Activated CD8-positive, alpha-beta memory T cell treated with anti-CD3 and anti-CD28 coated beads, Interleukin-2, amount 50 U/mL, for 4 hours (primary cell): ENCODE measurements at places on chromosomes 1 and 21.

DNA sequence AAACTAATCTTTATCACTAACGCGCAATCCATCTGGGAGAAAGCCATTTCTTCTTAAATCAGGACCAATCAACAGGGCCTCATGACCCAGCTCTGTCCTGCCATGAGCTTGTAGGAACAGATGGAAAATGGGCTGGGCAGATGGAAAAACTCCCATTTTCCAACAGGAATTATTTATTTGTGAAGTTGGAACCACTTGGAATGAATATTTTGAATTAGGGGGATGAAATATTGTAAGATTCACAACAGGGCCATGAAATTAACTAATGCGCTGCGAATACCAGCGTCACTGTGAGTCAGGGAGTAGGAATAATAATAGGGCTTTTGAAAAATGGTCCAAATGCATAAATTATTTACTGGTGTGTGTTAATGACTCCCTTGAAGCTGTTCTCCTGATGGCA, 53.1 kb upstream of the CYP2J2 start:
- DNase-seq = no peak

DNA sequence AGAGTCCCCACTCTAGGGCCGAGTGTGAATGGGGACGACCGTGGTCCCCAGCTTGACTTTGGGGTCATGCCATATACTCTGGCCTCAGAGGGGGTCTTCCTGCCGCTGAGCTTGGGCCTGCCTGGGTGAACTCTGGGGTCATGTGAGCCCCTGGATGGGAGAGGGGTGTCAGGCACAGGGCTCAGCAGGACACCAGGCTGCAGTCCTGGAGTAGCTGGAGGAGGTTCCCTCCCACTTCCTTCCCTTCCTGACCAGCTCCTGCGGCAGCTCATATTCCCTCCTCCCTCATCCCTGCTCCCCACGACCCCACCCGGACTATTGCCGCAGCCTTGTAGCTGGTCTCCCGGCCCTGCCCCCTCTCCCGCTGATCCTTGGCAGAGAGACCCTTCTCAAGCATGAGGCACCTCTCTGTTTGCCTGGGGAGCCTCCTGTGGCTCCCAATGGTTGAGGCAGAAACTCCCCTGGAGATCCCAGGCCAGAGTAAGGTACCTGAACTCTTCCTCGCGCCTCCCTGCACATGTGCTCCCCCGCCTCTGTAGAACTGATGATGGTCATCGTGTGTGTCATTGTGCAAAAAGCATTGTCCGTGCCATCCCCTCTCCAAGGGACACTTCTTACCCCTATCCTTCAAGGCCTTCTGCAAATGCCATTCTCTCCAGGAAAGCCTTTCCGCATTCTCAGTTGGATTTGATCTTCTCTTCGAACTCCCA, 1.8 kb downstream of the TNFRSF1B start:
- DNase-seq = no peak

- peak; percentile 63 for DNase-seq
Observed at GRCh38 chr1:22024485-22025367, 23.3 kb downstream of the CELA3A start.

DNA sequence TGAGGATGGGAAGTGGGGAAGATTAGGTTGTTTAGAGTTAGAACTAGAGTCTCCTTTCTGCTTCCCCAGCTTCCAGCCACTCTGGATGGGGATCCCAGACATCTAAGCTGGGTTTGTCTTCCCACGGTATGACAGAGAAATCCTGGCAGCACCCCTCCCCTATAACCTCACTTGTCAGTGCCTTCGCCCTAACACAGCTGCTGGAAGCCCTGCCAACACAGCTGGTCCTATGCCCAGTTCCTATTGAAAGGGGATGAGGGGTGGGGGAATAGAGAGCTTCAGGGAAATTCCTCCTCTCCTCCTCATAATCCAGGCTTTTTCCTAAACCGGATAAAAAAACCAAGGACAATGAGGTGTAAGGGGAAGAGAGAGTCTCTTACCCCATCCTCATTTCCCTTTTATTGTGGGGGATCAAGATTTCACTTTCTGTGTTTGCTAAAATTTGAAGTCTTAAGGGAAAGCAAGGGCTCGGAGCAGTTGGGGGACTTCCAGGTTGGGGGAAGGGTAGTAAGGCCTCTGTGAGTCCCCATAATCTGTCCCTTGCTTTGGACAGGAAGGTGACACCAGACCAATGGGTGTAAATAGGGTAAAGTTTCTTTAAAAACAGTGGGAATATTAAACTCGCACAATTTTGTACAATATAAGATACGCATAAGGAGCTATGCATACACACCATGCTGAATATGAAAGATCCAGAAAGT, 590 bp downstream of the TMOD4 start:
- DNase-seq = no peak

DNA sequence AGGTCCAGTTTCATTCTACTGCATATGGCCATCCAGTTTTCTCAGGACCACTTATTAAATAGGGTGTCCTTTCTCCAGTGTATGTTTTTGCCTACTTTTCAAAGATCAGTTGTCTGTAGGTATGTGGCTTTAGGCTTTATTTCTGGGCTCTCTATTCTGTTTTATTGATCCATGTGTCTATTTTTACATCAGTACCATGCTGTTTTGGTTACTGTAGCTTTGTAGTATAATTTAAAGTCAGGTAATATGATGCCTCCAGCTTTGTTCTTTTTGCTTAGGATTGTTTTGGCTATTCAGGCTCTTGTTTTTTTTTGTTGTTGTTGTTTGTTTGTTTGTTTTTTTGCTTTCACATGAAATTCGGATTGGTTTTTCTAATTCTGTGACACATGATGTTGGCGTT, 124.4 kb upstream of the SLC35F3 start:
- no peak for DNase-seq

DNA sequence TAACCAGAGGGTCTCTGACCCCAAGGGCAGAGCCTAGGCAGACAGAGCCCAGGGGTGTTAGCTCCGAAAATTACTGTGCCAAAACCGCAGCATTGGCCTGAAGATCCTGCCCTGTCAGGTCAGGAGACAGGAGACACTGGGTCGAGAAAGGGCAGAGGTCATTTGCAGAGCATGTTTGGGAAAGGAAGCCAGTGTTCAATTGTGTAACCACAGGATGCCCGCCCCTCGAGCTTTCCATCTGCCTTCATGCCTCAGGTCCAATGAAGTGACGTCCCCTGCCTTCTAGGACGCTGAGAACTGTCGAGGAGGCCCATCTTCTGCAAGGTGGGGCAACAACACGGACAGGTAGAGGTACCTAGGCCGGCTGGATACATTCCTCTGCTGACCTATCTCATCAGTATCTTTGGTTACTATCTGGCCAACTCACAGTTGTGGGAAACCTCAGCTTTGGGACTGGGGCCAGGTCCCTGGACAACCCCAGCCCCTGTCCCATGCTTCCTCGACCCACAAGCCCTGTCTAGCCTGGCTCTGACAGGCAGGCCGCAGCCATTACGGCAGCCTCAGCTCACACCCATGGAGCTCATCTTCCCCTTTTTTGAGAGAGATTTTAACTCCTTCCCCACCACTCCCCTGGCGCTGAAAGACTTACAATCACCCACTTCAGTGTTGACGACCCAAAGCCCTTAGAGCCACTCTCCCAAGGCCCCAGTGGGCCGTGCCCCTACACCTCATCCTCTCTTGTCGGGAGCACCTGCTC, 1.3 kb downstream of the ARL8A start:
- no peak for DNase-seq

- DNase-seq = no peak
Observed at GRCh38 chr1:195973311-195973904, 634.8 kb downstream of the KCNT2 start.

- DNase-seq = no peak
Observed at GRCh38 chr1:198423673-198424072, 116.8 kb downstream of the ATP6V1G3 start.

GRCh38 chr1:46133181-46133658, 791 bp upstream of the PIK3R3 start:
- no peak for DNase-seq

DNA sequence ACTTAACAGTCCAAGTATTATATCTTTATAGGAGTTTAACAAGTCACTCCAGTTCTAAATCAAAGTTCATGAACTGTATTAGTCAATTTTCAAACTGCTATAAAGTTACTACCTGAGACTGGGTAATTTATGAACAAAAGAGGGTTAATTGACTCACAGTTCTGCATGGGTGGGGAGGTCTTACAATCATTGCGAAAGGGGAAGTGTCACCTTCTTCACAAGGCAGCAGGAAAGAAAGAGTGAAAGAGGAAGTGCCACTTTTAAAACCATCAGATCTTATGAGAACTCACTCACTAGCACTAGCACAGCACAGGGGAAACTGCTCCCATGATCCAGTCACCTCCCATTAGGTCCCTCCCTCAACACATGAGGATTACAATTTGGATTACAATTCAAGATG, 70.0 kb downstream of the CLCA4 start:
- DNase-seq = no peak

- DNase-seq = peak; percentile 29
Observed at GRCh38 chr1:20185834-20186782, at the start of the genes PLA2G2C and UBXN10. Gene PLA2G2C (minus strand): TSS chr1:20186518. CDS start chr1:20177363, 9,155 bp downstream. Gene UBXN10 (plus strand): TSS chr1:20186096. CDS start chr1:20190562, 4,466 bp downstream.

DNA sequence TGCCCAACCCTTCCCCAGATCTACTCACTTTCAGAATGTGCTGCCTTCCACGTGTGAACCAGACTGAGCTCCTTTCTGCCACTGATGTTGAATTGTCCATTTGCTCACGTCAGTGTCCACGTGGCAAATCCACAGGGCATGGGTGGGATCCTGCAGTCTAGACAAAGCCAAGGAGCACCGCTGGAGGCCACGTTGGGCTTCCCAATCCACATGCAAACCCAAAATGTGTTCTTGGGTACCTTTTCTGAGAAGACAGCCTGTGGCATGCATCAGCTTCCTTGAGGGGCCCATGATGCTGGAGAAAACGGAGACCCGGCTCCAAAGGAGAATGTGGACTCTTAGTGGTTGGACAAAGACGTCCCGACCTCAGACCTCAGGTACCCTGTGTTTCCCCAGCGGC, 87.6 kb downstream of the PDE9A start:
- DNase-seq = no peak

- no peak for DNase-seq
Observed at GRCh38 chr1:178939338-178940067, 68.6 kb upstream of the ANGPTL1 start.

GRCh38 chr1:56964349-56965017, 1.3 kb downstream of the C8B start:
- no peak for DNase-seq

DNA sequence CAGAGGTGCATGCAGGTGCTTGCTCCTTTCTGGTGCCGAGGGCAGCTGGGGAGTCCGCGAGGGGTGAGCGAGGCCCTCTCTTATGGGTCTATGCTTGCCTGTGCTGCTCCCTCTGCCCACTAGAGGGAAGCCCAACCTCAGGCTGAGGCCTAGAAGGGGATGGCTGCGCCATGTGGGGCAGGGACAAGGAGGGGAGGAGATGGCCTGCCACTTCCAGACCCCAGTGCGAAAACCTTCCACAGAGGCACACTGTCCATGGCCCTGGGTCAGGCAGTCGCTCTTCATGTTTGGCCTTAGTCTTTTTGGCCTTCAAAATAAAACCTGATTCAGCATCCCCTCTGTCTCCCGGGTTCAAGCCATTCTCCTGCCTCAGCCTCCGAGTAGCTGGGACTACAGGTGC, 14.0 kb downstream of the RHBG start:
- DNase-seq = peak; percentile 61

DNA sequence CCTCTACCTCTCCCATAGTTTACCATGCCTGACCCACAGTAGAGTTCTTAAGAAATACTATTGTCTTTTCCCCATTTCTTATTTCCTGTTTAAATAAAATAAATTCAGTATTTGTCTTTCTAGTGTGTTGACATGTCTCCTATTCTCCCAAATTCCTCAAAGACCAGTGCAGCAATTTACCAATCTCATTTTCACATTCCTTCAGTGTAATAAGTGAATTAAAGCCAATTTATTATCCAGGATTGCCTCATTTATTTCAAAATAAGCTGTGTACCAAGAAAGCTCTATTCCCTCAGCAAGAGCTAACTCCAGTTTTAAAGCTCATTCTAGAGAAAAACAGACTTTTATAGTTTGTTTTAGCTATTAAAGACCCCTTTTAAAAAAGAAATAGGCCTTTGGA, 49.9 kb downstream of the DISC1 start:
- DNase-seq = no peak

GRCh38 chr21:42346441-42346840, 4.4 kb downstream of the TFF2 start:
- DNase-seq = no peak

GRCh38 chr1:86153836-86154235, 2.7 kb downstream of the COL24A1 start:
- no peak for DNase-seq

DNA sequence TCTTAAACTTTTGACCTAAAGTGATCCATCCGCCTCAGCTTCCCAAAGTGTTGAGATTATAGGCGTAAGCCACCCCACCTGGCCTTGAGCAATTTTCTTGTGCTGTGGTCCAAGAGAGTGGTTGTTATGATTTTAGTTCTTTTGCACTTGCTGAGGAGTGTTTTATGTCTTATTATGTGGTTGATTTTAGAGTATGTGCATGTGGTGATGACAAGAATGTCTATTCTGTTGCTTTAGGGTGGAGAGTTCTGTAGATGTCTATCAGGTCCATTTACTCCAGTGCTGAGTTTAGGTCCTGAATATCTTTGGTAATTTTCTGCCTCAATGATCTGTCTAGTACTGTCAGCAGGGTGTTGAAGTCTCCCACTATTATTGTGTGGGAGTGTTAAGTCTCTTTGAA, 11.2 kb upstream of the S100B start:
- no peak for DNase-seq

GRCh38 chr1:116489231-116489697, 81.6 kb downstream of the CD58 start:
- no peak for DNase-seq

DNA sequence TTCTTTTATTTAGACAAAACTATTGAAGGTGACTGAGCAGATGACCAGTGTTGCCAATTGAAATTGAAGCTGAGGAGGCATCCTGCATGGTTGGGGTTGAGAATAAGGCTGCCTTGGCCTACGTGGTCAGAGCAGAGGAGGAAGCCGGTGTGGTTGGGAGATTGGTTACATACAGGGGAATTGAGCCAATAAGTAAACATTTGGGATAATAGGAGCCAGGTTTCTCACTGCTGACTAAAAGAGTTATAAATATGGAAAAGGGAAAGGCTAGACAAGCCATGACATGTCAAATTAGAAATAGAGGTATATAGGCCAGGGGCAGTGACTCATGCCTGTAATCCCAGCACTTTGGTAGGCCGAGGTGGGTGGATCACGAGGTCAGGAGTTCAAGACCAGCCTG, 15.8 kb downstream of the SNX7 start:
- DNase-seq = no peak

DNA sequence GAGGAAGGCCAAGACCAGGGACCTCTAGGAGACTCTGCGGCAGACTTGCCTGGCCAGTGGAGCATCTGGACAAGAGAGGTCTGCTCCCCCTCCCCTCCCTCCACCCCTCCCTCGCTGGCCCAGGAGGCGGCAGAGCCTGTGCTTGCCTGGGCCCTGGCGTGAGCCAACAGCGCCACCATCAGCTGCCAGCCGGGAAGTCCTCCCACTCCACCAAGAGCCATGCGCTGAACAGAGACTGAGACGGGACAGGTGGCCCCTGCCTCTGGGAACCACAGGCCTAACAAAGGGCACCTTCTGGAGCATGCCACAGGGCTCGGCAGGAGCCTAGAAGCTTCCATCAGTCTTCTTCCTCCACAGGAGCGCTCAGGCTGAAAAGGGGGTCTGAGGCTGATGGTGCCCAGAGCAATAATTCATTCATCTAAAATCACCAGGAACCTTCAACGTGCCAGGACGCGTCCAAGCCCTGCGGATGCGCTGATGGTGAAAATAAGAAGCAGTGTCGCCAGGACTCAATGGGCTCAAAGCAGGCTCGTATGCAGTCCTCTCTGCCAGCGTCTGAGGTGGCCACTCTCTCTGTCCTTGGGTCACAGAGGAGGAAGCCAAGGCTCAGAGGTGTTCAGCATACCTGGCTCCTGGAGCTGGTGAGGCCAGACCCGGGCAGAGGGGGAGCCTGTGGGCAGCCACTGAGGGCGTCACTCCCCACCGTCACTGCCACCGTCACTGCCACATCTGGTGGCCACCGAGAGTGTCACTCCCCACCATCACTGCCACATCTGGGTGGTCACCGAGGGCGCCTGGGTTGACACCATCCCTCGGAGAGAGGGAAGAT, 161.2 kb downstream of the NPHP4 start:
- no peak for DNase-seq
